Fibroblast of skin of right quadriceps (primary cell): ENCODE measurements at places on chromosomes 3 and 15.

- no peak for DNase-seq
Observed at GRCh38 chr3:195714380-195715011, 6.3 kb upstream of the MUC20 start.

- no peak for DNase-seq
Observed at GRCh38 chr15:72593838-72594237, 60.7 kb upstream of the GOLGA6B start.

DNA sequence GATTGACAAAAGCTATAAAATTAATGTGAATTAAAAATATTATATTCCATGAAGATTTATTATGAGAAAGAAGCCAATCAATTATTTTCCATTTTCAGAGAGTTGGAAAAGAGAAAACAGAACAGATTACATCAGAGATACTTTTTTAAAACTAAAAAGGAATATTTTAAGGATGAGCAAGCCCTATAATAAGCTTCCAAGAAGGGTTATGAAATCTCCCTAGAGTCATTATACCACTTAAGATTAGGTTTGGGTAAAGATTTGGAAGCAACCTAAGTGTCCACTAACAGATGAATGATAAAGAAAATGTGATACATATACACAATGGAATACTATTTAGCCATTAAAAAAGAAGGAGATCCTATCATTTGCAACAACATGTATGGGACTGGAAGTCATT, 51.6 kb upstream of the FSIP1 start:
- peak; percentile 66 for DNase-seq

- no peak for DNase-seq
Observed at GRCh38 chr3:70615286-70615685, 302.8 kb upstream of the MDFIC2 start.

DNA sequence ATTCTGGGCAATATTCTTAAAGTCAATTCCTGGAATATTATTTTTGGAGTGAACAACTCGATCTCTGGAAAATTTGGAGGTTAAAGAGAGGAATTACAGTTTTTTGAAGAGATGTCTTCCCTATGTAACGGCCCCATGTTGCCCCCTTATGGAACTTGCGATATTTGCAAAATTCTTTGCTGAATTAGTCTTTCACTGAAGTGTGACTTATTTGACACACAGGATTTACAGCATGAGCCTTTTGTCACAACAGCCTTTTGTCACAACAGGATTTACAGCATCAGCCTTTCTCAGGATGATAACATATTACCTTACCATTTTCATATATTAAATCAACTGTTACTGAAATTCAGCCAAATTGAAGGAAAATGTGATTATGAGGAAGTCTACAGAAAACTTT, 37.8 kb upstream of the SPTSSB start:
- DNase-seq, result peak; percentile 41

GRCh38 chr3:40770061-40770460, 245.3 kb downstream of the ZNF621 start:
- DNase-seq, result no peak

DNA sequence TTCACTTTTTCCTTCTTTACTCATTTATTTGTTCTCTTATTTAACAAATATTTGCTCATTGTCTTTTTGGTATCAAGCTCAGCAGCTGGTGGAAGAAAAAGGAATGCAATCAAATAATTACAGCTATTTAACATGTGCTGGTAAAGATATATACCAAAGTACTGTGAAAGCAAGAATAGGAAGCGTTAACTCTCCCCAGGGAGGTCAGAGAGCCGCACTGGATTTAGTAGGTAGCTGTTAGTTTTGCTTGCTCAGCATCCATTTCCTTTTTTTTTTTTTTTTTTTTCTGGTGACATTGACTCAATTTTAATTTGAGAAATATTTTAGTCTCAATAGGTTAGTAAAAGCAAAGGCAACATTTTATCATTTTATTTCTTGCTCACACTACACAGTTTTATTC, 308.5 kb upstream of the MDFIC2 start:
- no peak for DNase-seq

GRCh38 chr3:1138036-1138435, 45.2 kb downstream of the CNTN6 start:
- DNase-seq, result no peak

DNA sequence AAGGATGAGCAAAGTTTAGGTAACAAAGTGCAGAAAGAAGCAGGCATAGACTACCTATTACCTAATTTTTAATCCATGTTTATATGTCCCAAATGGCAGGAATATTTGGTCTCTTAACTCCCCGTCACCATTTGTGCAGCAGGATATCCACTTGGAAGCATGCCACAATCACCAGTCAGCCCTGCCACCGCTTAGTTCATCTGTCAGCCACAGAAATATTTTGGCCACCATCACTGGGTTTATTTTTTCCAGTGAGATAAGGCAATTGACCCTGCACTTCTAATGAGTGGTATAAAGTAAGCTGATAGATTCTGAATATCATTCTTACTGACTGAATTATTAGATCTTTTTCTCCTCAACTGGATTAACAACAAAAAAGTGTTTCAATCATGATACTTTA, 152.9 kb upstream of the SOX2 start:
- no peak for DNase-seq

DNA sequence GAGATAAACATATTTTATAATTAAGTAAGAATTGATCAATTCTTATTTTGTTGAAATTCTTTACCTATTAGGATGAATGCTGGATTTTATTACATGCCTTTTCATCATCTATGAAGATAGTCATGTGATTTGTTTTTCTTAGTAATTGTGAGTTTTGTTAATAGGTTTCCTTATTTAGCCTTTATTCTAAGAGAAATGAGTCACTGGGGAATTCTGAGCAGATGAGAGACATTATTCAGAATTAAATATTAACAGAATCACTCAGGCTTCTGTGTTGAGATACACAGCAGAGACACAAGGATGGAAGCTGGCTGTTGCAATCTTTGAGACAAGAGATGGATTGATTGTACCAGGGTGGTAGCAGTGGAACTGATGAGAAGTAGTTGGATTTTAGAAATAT, 7.4 kb upstream of the ANO10 start:
- peak; percentile 33 for DNase-seq

DNA sequence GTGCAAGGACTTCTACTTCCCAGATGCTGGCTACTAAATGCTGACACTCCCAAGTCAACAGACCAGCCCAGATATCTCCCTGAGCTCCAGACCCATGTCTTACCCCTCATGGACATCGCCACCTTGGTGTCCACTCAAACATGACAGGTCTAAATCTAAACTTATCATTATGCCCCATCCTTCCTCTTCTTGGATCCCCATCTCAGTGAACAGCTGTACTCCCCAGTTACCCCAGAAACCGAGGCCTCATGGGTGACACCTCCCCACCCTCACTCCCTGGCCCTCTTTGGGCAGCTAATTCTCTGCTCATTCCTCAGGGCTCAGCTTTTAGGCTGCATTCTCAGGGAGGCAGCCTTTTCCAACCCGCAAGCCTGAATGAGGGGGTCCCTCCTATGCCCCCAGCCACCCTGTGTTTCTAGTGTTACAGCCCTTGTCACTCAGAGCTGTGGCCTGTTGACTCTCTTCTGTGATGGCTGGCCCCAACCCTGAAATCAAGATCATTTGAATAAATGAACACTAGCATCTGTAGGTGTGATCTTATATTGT, 5.4 kb downstream of the EHD4 start:
- DNase-seq, result no peak

- DNase-seq, result no peak
Observed at GRCh38 chr3:45464336-45465170, 76.2 kb downstream of the LARS2 start.

- no peak for DNase-seq
Observed at GRCh38 chr3:39502838-39503145, 35.3 kb downstream of the MOBP start.

DNA sequence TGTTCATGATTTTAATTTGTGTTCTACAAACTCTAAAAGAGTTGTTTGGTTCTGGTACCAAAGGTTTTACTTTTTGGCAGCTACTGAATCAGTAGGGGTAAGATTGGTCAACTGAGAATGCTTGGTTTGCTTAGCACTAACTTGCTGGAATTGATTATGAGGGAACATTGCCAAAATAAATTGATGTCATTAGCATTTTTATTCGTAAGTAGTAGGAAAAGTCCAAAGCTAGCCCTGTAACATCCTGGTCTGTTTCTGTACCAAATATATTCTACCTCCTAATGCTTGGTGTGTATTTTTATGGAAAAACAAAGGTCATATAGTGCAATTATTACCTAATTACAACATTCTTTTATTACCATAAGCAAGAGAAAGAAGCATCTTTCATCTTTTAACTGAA, 35.9 kb upstream of the KPNA4 start:
- DNase-seq, result no peak

- DNase-seq, result no peak
Observed at GRCh38 chr3:13518516-13518953, 30.4 kb upstream of the FBLN2 start.

- no peak for DNase-seq
Observed at GRCh38 chr3:62319570-62320243, 53.6 kb downstream of the FEZF2 start.

DNA sequence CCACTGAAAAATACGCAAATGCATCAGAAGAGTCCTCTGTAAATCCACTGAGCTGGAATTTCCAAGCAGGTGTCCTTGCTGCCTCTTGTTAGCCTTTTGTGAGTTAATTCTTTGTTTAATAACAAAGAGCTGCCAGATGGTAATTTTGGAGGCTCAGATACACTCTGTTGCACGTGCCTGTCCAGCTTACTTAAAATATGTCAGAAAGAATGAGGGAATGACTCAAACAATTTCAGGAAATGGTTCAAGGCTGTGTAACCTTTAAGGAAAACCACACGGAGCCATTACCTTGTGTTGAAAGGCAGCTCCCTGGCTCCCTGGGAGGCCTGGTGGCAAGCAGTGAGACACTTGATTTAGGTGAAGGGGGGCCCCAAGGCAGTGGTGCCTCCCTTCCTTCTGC, 302.2 kb upstream of the CTDSPL start:
- DNase-seq, result peak; percentile 69

GRCh38 chr3:30764281-30764680, 130.2 kb downstream of the GADL1 start:
- DNase-seq, result no peak

DNA sequence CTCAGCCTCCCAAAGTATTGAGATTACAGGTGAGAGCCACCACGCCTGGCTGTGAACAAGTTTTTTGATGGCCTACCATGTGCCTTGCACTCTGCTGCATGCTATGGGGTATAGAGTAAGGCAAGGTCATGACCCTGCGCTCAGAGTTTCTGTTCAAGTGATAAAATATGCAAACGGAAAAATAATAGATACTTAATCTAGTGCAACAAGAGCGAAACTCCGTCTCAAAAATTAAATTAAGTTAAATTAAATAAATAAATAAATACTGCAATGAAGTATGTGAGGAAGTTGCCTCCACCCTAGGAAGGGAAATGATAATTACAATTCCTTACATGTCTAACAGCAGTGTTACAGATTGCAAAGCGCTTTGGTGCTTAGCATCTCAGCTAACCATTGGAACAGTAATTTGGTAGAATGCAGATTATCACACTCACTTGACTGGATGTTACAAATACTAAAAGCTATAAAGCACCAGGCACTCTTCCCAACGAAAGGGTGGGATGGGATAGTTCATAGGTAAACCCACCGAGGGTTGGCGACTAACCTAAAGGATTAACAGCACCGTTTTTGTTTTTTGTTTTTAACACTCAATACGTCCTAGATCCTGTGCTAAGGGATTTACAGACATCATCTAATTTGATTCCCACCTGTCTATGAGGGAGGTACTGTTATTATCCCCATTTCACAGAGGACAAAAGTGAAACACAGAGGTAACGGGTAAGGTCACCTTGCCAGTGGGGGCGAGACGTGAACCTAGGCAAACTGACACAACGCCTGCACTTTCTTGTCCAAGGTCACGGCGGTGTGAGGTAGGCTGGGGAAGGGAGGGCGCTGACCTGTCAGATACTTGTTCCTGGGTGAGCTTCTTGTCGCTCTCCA, 793 bp upstream of the FANCD2 start:
- DNase-seq, result no peak

GRCh38 chr3:142987707-142988106, 13.7 kb upstream of the U2SURP start:
- DNase-seq, result no peak

- no peak for DNase-seq
Observed at GRCh38 chr3:156741935-156742334, 67.5 kb downstream of the TIPARP start.

GRCh38 chr3:136067211-136067610, 101.7 kb downstream of the PPP2R3A start:
- DNase-seq, result no peak

- DNase-seq, result peak; percentile 81
Observed at GRCh38 chr15:58201516-58201915, 63.3 kb downstream of the AQP9 start.
